Foreskin fibroblast (primary cell): ENCODE measurements at places on chromosomes 3 and 15.

DNA sequence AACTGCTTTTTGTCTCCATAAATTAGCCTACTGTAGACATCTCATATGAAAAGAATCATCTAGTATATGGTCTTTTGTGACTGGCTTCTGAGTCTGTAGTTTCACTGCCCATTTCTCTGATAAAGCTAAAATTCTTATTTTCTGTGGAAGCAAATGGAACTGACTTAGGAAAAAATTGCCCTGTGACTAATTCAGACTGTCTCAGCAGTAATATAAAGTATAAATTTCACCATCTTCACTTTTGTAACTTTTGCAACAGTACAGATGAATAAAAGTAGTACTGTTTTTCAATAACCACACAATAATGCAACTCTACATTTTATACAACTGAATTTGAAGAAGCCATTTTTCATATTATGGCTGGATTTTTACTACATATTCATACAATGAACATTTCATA, 104.1 kb downstream of the TBC1D5 start:
- DNase-seq, result peak; percentile 16

GRCh38 chr3:43001094-43001553, 22.0 kb downstream of the GASK1A start:
- peak; percentile 90 for DNase-seq

GRCh38 chr3:126050626-126051025, 33.3 kb downstream of the SLC41A3 start:
- no peak for DNase-seq

DNA sequence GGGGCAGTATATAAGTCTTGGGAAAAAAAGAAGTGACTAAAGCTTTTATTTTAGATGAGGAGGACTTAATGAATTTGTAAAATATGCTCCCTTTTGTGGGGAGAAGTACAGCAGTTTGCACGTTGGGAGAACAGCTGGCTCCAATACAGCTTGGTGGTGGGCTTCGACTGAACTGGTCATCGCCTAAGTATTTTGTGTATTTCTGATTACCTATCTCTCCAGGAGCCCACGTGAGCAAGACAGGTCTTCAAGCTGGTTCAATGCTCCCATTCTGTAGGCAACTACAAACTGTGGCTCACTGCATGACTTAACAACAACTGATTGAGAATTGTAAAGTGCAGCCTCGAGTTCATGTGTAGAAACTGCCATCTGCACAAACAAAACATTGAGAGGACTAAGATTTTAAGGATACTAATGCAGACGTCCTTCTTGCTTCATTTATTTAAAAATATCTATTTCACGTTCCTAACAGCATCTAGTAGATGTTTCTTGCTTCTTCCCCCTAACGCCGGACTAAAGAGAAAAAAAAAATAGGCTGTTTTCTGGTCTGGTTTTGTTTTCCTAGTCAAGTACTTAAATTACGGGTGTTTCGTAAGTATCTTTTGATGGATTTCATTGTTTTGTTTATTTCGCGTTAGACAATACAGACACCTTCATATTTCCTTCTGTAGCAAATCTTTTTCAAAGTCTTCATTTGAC, 1.4 kb upstream of the GREM1 start:
- DNase-seq, result no peak

DNA sequence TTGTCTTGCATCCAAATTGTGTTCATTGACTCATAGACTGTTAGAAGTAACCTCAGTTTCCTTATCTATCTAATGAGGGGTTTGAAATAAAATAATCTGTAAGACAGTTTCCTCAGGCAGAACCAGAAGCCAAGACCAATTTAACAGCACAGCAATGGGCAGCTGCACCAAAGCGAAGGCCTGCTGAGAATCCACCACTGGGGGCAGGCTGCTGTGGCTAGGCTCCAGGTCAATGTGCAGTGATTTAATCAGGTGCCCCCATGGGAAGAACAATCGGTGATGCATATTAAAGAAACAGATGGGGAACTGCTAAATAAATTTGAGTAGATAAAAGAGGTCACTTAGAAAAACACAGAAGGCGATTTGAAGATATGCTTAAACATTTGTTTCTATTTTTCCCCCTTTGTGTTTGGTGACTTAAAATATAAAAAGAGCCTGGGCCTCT, 28.0 kb upstream of the TMOD3 start:
- DNase-seq, result no peak

GRCh38 chr3:124965413-124965812, 30.9 kb upstream of the MUC13 start:
- DNase-seq, result no peak

GRCh38 chr15:73969151-73969759, 22.8 kb downstream of the STOML1 start:
- no peak for DNase-seq

- no peak for DNase-seq
Observed at GRCh38 chr3:141507392-141508066, 20.7 kb downstream of the RASA2 start.

- DNase-seq, result no peak
Observed at GRCh38 chr3:62557983-62558382, 184.6 kb upstream of the FEZF2 start.

DNA sequence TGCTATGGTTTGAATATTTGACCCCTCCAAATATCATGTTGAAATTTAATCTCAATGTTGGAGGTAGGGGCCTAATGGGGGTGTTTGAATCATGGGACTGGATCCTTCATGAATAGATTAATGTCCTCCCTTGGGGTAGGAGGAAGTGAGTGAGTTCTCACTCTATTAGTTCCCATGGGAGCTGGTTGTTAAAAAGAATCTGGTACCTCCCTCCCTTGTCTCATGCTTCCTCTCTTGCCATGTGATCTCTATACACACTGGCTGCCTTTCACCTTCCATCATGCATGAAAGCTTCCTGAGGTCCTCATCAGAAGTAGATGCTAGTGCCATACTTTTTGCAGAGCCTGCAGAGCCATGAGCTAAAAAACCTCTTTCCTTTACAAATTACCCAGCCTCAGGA, 177.7 kb upstream of the MCTP2 start:
- DNase-seq, result no peak

- no peak for DNase-seq
Observed at GRCh38 chr3:187586226-187586625, 84.0 kb downstream of the SST start.

- DNase-seq, result no peak
Observed at GRCh38 chr3:101722394-101723173, 1.8 kb upstream of the CEP97 start.

GRCh38 chr3:153209596-153209995, 47.6 kb downstream of the RAP2B start:
- DNase-seq, result peak; percentile 89

DNA sequence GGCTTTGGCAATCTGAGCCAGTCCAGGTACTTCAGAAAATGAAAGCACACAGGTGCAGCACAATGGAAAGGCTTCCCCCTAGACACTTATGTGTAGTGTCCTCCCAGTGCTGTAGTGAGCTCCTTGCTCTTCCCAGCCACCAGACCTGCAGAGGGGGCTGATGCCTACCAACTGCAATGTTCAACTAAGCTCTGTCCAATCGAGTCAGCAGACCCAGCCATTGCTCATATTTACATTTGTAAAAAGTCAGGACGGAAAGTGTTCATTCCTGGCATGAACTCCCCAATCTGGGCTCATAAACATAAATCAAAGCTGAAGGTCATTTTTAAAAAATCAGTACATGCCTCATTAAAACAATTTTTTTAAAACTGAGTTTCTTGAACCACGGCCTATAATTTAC, 73.0 kb downstream of the FOXP1 start:
- no peak for DNase-seq

DNA sequence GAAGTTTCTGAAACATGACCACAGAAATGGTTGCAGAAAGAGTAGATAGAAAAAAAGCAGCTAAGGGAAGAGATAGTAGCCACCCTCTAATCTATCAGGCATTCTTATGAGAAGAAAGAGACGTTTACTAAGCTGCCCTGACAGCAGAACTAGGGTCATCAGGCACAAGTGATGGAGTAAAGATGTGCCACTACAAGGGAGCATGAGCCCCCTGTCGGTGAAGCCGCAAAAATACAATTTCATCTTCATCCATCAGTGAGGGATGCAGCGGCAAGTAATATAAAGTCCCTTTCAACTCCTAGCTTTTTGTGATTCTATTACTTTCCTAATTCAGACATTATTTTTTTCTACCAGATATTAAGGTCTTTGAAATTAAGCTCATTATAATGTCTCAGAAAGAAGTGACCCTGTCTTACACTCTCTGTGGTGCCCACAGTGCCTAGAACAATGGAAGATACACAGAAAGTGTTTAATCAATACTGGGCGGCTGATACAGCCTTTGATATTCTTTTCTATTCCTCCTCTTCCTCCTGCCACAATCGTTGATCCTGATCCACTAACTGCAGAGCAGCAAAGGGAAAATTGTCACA, 651.6 kb downstream of the NTRK3 start:
- DNase-seq, result no peak

DNA sequence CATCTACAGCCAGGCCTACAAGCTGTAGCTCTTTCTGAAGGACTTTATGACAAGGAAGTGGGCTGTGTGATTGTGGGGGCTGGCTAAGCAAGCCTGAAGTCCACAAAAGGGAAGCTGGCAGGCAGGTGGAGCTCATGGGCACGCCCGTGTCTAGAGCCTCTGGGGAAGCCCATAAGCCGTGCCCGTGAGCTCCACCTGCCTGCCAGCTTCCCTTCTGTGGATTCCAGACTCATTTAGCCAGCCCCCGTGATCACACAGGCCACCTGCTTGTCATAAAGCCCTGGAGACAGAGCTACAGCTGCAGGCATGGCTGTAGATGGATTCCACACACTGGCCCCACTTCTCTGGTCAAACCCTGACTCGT, 15.2 kb downstream of the EFCC1 start:
- DNase-seq, result no peak

- DNase-seq, result no peak
Observed at GRCh38 chr15:65338823-65339222, 34.3 kb downstream of the RNU5B-1 start.

GRCh38 chr15:78382114-78382880, 42.1 kb downstream of the CRABP1 start:
- no peak for DNase-seq

DNA sequence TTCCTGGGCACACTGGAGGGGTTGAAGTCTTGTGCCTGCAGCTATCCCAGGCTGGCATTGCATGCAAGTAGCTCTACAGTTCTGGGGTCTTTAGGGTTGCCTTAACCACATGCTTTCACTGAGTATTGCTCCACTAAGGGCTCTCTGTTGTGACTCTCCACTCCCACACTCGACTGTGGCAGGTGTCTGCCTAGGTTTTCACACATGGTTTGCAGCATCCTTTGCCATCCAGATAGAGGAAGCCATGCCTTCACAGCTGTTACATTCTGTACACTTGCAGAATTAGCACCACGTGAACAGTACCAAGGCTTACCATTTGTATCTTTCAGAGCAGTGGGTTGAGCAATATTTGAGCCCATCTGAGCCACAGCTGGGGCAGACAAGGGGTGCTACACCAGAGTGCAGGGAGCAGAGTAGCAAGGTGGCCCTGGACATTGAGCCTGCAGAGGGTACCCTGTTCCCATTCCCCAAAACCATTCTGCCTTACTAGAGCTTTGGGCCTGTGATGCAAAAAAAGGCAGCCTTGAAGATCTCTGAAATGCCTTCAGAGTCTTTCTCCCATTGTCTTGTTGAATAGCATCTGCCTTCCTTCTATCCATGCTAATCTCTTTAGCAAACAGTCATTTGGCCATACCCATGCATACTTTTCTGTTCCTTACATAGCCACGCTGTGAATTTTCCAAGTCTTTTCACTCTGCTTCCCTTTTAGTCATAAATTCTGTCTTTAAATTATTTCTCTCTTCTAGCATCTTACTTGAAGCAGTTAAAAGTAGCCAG, 95.2 kb upstream of the PLCL2 start:
- DNase-seq, result no peak

- DNase-seq, result no peak
Observed at GRCh38 chr3:113255854-113256615, 44.7 kb downstream of the BOC start.

DNA sequence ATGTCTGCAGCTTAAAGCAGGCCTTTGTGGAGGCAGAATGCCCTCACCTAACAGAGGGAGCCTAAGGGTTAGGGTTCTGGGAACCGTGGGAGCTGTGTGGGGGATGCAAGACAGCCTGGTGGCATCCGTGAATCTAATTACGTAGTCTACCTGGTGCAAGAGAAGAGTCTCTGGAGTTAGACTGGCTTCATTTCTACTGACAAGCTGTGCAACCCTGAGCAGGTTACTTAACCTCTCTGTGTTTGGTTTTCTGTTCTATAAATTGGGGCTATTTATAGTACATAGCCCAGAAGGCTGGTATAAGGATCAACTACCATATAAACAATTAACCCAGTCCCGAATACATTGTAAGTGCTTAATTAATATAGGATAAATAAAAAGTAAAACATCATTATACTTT, 8.3 kb downstream of the TNFAIP8L3 start:
- no peak for DNase-seq

- peak; percentile 99 for DNase-seq
Observed at GRCh38 chr3:172129850-172130716, 90.7 kb downstream of the FNDC3B start.

DNA sequence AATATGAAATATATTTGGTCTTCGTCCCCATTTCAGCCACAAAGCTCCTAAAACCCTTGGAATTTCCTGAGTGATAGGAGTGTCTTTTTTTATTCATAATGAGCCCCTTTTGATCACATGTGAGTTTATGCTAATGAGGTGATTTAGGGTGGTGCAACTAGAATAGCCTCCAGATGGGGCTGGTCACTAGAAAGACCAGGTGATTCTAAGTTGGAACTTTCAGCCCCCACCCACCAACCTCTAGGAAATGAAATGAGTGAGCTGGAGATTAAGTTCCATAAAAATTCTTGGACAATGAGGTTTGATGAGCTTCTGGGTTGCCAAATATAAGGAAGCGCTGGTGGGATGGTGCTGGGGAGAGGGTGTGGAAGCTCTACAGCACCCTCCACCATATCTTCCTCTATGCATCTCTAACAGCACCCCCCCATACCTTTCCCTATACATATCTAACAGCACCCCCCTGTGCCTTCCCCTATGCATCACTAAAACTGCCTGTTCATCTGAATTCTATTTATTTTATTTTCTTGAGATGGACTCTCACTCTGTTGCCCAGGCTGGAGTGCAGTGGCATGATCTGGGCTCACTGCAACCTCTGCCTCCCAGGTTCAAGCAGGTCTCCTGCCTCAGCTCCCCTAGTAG, 2.1 kb upstream of the SMCO1 start:
- no peak for DNase-seq

- DNase-seq, result peak; percentile 88
Observed at GRCh38 chr15:67109141-67110034, 44.0 kb downstream of the SMAD3 start.

DNA sequence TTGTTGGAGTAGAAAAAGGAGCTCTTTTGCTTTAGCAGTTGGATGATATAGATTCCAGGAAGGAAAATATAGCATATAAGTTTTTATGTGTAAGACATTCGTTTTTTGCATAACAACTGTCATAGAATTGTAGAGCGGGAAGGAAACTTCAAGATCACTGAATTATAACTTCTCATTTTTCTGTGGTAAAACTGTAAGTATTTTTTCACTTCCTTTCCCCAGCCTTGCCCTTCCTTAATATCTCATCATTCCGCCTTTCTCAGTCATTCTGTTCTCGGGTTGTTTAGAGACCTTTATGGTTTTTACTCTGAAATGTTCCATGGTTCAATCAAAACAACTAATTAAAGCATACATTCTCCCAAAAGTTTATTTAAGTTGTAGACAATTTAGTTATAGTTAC, 1.1 kb downstream of the EAF2 start:
- no peak for DNase-seq

GRCh38 chr15:60889491-60889890, 339.6 kb downstream of the RORA start:
- DNase-seq, result no peak
